ENCODE measurements at places on chromosomes 1 and 21.
A peak's percentile ranks its signal among the peaks of the same experiment; 100 is the strongest.

GRCh38 chr1:245585252-245585959 lies 430.6 kb downstream of the KIF26B start:
- no peak overlapping the region for H3K27ac ChIP-seq
- no peaks in the 10 kb centered on the region for H3K27me3 ChIP-seq

GRCh38 chr1:86953167-86953566 lies 38.7 kb downstream of the HS2ST1 start:
- no peak for DNase-seq
- H3K4me3 ChIP-seq, result no peak overlapping the region
- no peaks in the 10 kb centered on the region for H3K27me3 ChIP-seq
- H3K4me1 ChIP-seq, result no peaks in the 10 kb centered on the region

- H3K27ac ChIP-seq, result no peak overlapping the region
- no peaks in the 10 kb centered on the region for H3K4me1 ChIP-seq
- H3K4me3 ChIP-seq, result no peak overlapping the region
- no peak for DNase-seq
- no peaks in the 10 kb centered on the region for H3K36me3 ChIP-seq
Observed at GRCh38 chr1:90414201-90414600, 302.9 kb downstream of the BARHL2 start.

DNA sequence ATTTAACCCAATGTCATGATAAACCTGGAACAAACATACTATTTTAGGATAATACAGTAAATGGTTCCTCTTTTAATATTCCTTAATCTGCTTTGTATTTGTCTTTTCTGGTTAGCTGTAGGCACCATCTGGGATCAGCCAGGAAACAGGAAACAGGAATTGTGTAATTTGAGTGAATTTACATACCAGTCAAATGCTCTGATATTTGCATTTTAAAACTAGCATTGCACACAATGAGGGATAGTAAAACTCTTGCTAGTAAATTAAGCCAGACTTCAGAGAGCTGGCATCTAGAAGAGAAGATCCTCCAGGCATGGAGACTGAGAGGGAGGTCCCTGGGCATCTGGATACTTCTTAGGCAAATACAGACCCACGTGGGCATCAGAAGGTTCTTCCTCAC lies 103.5 kb downstream of the HMCN1 start:
- no peak for DNase-seq
- H3K4me3 ChIP-seq, result no peak overlapping the region
- H3K4me1 ChIP-seq, result no peaks in the 10 kb centered on the region
- H3K27me3 ChIP-seq, result no peaks in the 10 kb centered on the region
- H3K27ac ChIP-seq, result no peak overlapping the region
- H3K36me3 ChIP-seq, result no peaks in the 10 kb centered on the region

DNA sequence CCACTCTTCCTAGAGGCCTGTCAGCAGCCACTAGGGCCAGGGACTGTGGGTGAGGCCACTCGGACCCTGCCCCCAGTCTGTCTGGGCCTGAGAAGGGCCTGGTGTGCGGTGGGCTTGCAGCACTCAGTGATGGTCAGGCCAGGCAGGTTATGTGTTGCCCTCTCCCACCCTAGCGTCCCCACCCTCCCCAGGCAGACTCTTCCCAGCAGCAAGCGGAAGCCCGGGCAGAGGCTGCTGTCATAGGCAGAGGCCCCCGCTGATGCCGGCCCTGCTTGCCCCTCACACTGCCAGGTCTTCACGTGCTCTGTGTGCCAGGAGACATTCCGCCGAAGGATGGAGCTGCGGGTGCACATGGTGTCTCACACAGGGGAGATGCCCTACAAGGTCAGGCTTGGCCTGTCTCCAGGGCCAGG lies 6.6 kb downstream of the ZBTB48 start:
- no peak for DNase-seq
- no peak overlapping the region for H3K4me3 ChIP-seq
- no peaks in the 10 kb centered on the region for H3K27me3 ChIP-seq
- H3K4me1 ChIP-seq, result no peaks in the 10 kb centered on the region
- peaks cover 36% of the 10 kb centered on the region for H3K36me3 ChIP-seq
- peak overlapping the region; percentile 36 for H3K27ac ChIP-seq

DNA sequence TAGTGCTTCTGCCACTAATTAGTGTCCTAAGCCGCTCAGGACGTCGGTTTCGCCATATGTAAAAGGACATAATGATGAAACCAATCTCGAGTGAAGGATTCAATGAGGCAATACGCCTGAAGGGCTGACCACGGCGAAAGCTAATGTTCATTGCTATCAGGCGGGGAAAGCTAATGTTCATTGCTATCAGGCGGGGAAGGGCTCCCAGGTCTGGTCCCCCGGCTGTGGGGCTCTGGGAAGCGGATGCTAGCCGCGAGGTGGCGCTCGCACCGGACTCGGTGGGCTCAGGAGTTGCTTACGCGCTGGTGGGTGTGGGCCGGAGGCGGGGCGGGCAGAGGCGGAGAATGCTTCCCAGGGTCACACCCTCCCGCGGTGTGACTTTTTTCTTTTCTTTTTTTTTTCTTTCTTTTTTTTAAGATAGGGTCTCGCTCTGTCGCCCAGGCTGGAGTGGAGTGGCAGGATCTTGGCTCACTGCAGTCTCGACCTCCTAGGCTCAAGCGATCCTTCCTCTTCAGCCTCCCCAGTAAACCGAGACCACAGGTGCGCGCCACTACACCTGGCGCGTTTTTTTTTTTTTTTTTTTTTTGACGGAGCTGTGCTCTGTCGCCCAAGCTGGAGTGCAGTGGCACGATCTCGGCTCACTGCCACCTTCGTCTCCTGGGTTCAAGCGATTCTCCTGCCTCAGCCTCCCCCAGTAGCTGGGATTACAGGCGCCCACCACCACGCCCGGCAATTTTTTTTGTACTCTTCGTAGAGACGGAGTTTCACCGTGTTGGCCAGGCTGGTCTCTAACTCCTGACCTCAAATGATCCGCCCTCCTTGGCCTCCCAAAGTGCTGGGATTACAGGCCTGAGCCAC lies 1.1 kb upstream of the PEAR1 start:
- H3K36me3 ChIP-seq, result no peaks in the 10 kb centered on the region
- H3K4me3 ChIP-seq, result peak overlapping the region; percentile 12
- H3K27ac ChIP-seq, result peak overlapping the region; percentile 85
- peak; percentile 90 for DNase-seq
- H3K27me3 ChIP-seq, result no peaks in the 10 kb centered on the region

GRCh38 chr1:208857465-208857864 lies 613.3 kb upstream of the PLXNA2 start:
- DNase-seq, result no peak
- H3K36me3 ChIP-seq, result no peaks in the 10 kb centered on the region
- H3K4me3 ChIP-seq, result no peak overlapping the region
- H3K27me3 ChIP-seq, result no peaks in the 10 kb centered on the region

DNA sequence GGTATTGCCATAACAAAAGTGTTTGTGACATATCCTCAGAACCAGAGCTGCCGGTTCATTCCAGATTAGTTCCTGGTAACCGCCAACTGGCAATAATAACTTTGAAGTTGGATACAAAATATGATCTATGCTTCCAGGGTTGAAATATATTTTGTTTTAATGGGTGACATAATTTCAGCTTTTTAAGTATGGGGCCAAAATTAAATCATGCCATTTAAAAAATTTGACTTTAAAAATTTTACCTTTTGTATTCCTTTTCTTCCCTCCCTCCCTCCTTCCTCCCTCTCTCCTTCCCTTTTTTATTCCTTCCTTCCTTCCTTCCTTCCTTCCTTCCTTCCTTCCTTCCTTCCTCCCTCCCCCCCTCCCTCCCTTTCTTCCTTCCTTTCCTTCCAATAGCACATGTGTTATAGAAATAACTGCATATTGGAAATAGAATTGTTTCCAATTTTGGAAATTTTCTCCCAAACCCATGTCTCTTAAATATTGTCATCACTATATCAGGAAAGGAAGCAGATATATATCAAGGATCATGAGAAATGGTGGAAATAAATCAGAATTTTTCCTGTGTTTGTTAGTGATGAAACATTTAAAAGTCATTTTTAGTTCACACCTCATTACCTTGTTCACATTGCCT lies 12.0 kb upstream of the KIFAP3 start:
- H3K27ac ChIP-seq, result no peak overlapping the region
- no peak overlapping the region for H3K4me3 ChIP-seq
- H3K4me1 ChIP-seq, result no peaks in the 10 kb centered on the region
- H3K27me3 ChIP-seq, result no peaks in the 10 kb centered on the region
- no peaks in the 10 kb centered on the region for H3K36me3 ChIP-seq
- no peak for DNase-seq

GRCh38 chr1:116531917-116532316 lies 38.9 kb downstream of the CD58 start:
- no peaks in the 10 kb centered on the region for H3K4me1 ChIP-seq
- H3K36me3 ChIP-seq, result peaks cover 24% of the 10 kb centered on the region
- no peak for DNase-seq
- H3K27me3 ChIP-seq, result no peaks in the 10 kb centered on the region

- no peak overlapping the region for H3K4me3 ChIP-seq
- H3K27me3 ChIP-seq, result no peaks in the 10 kb centered on the region
- H3K36me3 ChIP-seq, result peaks cover 74% of the 10 kb centered on the region
- no peak for DNase-seq
- H3K4me1 ChIP-seq, result no peaks in the 10 kb centered on the region
Observed at GRCh38 chr1:149965440-149965839, 28.8 kb upstream of the MTMR11 start.

DNA sequence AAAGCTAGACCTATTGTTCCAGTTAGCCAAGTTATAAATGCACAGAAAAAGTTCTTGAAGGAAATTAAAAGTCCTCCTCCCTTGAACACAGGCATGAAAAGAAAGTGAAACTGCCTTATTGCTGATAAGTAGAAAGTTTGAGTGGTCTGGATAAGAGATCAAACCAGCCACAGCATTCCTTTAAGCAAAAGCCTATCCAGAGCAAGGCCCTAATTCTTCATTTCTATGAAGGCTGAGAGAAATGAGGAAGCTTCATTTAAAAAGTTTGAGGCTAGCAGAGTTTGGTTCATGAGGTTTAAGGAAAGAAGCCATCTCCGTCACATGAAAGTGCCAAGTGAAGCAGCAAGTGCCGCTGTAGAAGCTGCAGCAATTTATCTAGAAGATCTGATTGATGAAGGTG lies 2.7 kb upstream of the SSX2IP start:
- H3K27ac ChIP-seq, result no peak overlapping the region
- H3K4me1 ChIP-seq, result peaks cover 32% of the 10 kb centered on the region
- H3K4me3 ChIP-seq, result no peak overlapping the region
- no peak for DNase-seq
- no peaks in the 10 kb centered on the region for H3K27me3 ChIP-seq

GRCh38 chr1:217230412-217230811 lies 400.5 kb downstream of the GPATCH2 start:
- no peaks in the 10 kb centered on the region for H3K36me3 ChIP-seq
- no peaks in the 10 kb centered on the region for H3K4me1 ChIP-seq
- no peak overlapping the region for H3K27ac ChIP-seq
- H3K4me3 ChIP-seq, result no peak overlapping the region

GRCh38 chr1:63122079-63122478 lies 200.3 kb upstream of the FOXD3 start:
- no peaks in the 10 kb centered on the region for H3K4me1 ChIP-seq
- H3K27me3 ChIP-seq, result no peaks in the 10 kb centered on the region
- no peak overlapping the region for H3K27ac ChIP-seq
- H3K4me3 ChIP-seq, result no peak overlapping the region
- DNase-seq, result no peak
